ENCODE measurements at places on chromosomes 6 and 20.

GRCh38 chr6:133887156-133887879, 1.6 kb upstream of the TCF21 start:
- no peak for DNase-seq

DNA sequence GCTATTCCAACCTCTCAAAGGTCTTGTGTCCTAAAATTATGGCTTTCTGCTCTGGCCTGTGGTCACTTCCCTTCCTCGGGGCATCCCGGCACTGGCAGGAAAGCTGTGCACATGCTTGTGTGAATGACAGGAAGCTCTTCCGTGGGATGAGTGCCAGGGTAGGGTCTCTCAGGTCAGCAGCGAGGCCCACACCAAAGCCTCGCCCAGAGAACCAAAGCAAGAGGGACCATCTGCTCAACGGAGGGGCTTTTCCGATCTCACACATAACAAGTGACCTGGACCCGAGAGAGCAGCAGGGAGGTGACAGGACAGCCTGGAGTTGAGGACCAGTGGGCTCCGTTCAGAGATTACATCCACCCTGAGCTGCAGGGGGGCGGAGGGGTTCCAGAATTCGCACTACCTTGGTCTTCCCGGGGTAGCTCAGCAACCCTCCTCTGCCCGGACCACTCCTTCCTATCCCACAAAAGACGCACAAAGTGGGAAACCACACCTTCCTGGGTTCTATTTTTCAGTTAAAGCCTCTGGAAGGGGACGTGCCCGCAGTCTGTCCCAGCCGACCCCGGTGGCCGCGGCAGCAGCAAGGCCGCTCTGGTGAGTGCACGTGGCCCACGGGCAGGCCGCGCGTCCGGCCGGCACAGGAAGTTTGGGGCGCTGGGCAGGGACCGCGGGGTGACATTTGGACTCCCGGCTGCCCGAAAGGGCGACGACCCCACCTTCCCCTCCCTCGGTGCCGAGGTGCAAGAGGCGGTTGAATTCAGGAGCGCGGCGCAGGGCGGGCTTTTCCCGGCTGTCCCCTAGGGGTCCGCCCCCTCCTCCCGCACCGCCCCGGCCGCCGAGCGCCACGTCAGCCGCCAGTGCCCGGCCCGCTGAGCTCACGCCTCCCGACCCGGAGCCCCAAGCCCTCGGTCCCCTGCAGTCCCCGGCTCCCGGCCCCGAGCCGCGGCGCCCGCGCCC, 988 bp downstream of the TXNDC5 start:
- DNase-seq: no peak

DNA sequence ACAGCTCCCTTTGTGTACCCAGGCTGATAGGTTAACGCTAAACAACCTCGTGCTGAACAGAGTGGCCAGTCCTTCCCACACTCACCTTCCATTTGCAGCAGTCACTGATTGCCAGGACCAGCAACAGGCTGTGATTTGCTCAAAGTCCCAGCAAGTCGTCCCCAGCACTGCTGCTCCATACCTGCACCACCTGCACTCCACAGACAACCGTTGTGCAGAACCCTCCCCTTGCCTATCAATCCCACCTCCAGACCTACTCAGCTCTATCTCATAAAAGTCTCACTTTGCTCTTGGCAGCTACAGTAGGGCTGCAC, 43.1 kb upstream of the SCML4 start:
- no peak for DNase-seq

DNA sequence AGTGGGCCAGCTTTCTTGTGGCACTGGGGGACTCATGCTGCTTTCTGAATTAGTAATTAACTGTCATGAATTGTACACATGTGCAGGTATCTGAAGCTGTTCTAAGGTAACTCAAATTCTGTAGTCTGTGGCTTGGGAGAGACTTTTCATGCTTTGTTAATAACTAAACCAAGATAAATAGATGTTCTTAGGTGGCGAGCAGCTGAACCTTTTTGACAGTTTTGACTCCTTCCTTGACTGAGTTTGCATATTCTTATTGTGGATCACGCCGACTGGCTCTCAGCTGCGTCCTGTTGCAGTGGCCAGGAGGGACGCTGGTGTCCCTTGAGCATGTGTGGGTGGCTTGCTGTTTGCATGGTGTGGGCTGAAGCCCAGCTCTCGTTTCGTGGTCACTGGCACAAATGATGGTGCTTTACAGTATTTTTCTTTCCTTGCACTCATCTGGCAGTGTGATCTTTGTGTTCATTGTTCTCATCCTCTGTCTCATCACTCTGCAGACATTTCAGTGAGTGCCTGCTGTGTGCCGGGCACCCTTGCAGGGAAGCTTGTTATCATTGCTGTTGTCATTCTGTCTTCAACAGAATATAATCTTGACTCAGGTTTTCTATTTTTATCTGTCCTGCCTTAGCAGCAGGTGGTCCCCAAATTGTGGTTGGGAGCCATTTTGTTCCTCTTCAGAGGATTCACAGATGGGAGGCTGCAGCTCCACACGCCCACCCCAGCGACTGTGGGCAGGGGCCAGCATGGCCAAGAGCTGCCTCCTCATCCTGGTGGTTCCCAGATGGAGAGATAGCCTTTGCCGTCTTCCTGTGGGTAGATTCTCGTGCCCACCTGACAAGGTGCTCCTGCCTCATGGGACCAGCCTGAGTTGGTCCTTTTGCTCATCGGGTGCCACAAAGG, 39.6 kb downstream of the DUSP22 start:
- no peak for DNase-seq

DNA sequence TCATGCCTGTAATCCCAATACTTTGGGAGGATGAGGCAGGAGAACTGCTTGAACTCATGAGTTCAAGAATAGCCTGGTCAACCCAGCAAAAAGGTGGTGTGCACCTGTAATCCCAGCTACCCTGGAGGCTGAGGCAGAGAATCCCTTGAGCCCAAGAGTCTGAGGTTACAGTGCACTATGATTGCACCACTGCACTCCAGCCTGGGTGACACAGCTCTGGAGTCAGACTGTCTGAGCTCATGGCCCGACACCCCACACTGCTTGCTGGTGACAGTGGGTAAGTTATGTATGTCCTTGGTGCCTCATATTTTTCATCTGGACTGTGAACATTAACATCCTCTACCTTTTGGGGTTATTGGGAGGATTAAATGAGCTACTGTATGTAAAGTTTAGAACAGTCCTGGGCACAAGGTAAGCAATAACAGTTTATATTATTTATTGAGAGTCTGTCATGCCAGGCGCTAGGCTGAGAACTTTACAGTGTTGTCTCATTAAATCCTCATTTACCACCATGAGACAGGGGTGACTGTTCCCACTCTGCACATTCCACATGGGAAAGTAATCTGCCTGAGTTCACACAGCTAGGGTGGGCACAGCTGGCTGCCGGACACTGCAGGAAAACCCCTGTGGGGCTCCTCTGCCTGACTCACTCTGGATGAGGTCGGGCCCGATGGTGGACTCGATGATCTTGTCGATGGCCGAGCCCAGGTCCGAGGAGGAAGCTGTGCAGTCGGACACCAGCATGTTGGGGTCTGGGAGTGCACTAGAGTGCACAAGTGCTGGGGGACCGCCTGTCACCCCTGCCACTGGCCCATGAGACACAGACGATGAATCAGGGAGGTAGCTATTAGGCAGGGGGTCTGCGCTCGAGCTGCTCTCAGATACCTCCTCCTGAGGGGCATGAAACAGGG, 2.9 kb downstream of the ZNF335 start:
- DNase-seq: no peak
